ENCODE measurements at places on chromosomes 3 and 15. TPM values are rescaled to one million over a fixed set of nuclear protein-coding genes. Genes with fewer than 3 reads are reported as not detected.

- DNase-seq: no peak
Measured at GRCh38 chr3:175312791-175313190, 453.7 kb downstream of the NAALADL2 start.

DNA sequence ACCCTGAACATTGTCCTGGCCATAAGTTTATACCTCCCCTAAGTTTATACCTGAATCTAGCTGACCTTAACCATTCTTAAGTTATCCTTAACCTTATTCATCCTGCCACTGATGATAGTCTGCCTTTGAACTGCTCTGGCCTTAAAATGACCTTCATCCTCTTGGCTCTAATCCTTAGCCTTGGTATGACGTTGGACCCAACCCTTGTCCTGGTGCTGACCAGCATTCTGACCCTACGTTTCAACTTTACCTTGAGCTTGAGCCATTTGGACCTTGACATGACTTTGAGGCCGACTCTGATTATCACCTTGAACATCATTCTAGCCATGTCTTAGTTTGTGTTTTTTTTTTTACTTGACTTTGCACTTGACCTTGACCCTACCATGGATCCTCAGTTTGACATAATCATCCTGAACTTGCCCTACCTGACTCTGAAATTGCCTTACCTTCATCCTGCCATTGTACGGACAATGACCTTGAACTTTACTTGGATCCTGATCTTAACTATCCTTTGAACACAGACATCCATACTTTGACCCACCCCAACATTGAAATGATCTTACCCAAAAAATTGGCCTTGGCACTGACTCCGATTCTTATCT, 61.1 kb upstream of the ACAD9 start:
- DNase-seq: no peak

GRCh38 chr3:88002448-88002847, 56.4 kb downstream of the CGGBP1 start:
- DNase-seq: no peak

DNA sequence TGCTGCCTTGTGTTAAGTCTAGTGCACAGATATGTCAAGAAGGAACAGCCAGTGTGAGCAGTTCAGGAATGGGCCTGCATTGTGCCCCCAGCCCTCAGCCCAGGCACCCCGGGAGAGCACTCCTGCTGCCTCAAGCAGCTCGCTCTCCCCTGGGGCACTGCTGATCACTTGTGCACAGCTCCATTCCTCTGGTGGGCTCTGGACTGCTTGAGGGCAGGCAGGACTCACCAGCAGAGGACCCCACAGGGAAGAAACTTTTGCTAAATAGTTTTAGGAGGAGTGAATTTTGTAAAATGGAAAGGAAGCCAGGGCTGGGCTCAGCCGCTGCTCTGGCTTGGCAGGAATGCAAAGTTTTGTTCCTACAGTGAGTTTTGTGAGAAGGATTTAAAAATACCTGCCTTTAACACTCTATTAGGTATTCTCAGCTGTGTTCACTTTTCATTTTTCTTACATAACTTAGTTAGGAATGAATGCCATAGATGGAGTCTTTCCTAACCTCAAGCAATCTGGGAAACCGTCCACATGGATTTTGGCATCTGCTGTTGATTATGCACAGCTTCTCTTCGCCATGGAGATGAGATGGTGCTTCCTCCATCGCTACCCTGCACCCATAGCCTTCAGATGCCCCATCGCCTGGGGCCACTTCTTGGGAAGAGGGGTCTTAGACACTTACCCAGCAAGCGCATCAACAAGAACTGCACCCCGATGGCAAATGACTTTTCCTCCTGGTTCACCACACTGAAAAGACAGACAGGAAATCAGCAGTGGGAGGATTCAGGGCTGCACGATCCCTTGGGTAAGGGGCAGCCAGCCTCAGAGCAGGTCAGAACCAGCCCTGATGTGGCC, 42.3 kb upstream of the RAB6B start:
- DNase-seq: peak; percentile 72

- no peak for DNase-seq
Measured at GRCh38 chr3:157190380-157190872, 30.5 kb upstream of the CCNL1 start.

GRCh38 chr3:32203854-32204253, 34.6 kb upstream of the CMTM8 start:
- no peak for DNase-seq

DNA sequence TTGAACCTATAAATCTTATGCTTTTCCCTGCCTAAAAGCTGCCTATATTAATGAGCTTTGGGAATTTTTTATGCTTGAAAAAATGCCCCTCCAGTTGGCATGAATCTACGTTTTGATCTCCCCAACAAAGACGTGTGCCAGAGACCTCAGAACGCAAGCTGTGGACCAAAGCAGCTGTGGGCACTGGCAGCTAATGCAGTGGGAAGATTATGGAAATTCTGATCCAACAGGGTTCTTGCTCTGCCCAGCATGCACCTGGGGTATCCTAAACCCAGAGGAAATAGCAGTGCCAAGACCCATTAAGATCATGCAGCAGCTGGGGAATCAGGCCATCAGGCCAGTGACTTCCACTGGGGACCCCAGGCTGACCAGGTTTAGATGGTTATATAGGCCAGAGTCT, 423.0 kb downstream of the ZBBX start:
- DNase-seq: no peak

GRCh38 chr15:68430471-68431036, 1.4 kb downstream of the ITGA11 start:
- no peak for DNase-seq

- DNase-seq: no peak
Measured at GRCh38 chr3:62982795-62983455, 107.7 kb upstream of the CADPS start.

- no peak for DNase-seq
Measured at GRCh38 chr15:93482731-93483130, 393.7 kb upstream of the RGMA start.

- no peak for DNase-seq
Measured at GRCh38 chr15:70227147-70227546, 129.4 kb upstream of the TLE3 start.

GRCh38 chr3:196966526-196967401, 1.9 kb downstream of the PIGZ start:
- no peak for DNase-seq

- DNase-seq: no peak
Measured at GRCh38 chr15:66111363-66111762, 142.2 kb downstream of the MEGF11 start.

Gene ACOX2
- 15.8 TPM for total RNA-seq

Gene CLASP2
- 90.6 TPM for total RNA-seq

Gene GALNT15
- total RNA-seq: 2.5 TPM

Gene ECE2
- total RNA-seq: not detected

Gene NTRK3
- total RNA-seq: 7.2 TPM

Gene GABRB3
- total RNA-seq: 1.8 TPM

Gene GAP43
- 1.3 TPM for total RNA-seq

Gene CKMT1A
- 7.1 TPM for total RNA-seq

Gene PFKFB4
- 5.4 TPM for total RNA-seq

Gene TTC21A
- total RNA-seq: 4.3 TPM
